ENCODE measurements at places on chromosomes 7 and 10.

GRCh38 chr7:121341933-121342332, 13.1 kb downstream of the WNT16 start:
- DNase-seq: no peak

- DNase-seq: no peak
Observed at GRCh38 chr7:13041368-13041988, 354.0 kb downstream of the ARL4A start.

GRCh38 chr7:48255046-48255445, 83.8 kb downstream of the ABCA13 start:
- DNase-seq: peak; percentile 37

DNA sequence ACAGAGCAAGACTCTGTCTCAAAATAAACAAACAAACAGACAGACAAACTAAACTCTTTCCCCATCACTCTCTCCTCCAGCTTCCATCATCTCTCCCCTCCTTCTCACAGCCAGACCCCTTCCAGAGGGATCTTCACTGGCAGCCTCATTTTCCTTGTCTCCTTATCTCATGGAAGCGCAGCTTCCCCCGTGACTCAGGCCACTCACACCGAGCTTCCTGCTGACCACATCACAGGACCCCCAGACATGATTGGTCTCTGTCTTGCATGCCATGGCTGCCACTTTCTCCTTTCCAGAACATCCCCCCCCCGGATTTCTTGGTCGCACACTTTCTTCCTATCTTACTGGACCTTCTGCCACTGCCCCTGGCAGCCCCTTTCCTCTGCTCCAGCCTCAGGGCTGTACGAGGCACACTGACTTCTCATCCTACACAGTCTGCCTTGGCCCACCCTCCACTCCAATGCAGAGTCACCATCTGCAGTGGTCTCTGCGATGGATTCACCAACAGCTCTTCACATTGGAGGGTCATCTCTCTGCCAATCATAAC, 4.9 kb upstream of the INSIG1 start:
- DNase-seq: no peak

- no peak for DNase-seq
Observed at GRCh38 chr7:76069238-76069638, 21.3 kb downstream of the MDH2 start.

DNA sequence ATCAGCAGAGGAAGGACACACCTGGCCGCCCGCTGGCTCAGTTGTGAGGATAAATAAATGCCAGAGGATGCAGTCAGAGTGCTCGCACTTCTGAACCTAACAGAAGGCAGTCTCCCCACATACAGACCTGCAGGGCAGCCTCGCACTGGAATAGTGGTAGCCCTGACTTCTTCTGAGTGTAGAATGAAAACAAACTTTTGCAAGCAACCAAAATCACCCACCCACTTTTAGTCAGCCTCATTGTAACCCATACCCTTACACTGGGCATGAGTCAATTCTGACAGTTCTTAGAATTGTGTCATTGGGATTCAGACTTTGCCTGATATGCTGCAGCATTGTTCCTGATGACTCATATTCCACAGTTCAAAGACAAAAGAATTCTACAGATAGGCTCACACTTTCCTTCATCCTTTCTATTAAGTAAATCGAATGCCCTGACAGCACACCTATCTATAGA, 167.0 kb upstream of the CDK1 start:
- DNase-seq: peak; percentile 44

DNA sequence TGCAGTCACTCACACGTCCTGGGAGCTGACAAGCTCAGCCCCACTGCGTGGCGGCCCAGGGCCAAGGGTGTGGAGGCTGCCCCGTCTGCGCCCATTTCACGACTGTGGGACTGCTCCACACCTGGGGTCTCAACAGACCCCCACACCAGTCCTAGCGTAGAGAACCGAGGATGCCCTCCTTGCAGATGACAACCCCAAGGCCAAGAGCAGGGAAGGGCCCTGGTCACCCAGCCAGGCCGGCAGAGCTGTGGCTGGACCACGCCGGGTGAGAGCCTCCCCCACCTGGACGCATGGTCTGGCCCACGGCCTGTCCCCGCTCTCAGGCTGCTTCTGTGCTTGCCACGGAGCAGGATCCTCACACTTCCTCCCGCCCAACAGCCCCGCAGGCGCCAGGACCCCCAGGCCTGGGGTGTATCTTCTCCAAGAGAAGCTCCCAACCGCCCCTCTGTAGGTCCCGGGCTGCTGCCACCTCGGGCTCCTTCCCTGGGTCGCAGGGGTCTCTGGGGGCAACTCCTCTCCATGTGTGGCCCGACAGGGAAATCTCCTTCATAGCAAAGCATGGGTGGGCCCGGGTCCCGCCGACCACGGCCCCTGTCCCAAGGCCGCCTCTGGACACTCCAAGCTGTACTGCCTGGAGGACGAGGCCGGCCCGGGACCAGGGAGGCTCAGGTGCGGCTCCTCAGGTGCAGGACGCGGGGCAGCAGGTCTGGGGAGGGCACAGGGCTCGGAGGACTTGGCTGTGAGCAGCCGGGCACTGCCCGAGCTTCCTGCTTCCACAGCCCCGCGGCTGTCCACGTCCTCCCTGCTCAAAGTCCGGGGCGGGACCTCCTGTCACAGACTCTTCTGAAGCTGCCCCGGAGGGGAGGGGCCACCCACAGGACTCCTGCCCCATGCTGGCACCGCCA, 88.8 kb downstream of the FOXL3 start:
- DNase-seq: no peak

GRCh38 chr10:132606536-132607316, 69.1 kb downstream of the INPP5A start:
- DNase-seq: no peak

DNA sequence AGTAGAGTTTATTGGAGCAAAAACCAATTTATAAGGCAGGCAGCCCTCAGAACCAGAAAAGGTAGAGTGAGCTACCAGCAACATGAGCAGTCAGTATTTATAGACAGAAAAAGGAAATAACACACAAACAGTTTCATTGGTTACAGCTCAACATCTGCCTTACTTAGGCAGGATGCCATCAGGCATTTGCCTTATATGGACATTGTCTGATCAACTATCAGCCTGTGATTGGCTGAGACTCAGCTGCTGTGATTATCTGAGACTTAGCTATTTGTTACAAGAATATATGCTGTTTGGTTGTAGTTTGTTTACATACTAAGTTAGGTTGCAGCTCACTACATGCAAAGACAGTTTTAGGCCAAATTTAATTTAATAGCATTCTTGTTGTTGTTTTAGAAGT, 60.4 kb upstream of the CDK1 start:
- no peak for DNase-seq

DNA sequence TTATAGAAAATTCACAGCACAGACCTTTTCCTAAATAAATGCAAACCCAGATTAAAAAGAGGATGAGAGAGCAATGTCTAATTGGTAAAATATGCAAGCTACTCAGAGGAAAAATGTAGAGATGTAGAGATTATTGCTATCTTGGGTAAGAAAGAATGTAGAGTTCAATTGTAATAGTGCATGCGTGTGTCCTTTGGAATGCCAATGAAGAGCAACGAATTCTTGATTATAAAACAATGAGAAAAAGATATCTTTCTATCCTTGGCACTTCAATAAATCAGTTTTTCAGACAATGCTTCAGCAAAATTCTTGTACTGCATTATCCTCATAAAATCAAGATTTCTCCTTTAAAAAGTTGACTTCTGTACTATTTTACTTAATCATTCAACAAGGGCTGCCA, 50.9 kb downstream of the SEMA3D start:
- no peak for DNase-seq

- no peak for DNase-seq
Observed at GRCh38 chr7:100464210-100464660, at the start of gene SPACDR. Gene SPACDR (minus strand): TSS chr7:100464260. CDS start chr7:100464025, 235 bp downstream.

DNA sequence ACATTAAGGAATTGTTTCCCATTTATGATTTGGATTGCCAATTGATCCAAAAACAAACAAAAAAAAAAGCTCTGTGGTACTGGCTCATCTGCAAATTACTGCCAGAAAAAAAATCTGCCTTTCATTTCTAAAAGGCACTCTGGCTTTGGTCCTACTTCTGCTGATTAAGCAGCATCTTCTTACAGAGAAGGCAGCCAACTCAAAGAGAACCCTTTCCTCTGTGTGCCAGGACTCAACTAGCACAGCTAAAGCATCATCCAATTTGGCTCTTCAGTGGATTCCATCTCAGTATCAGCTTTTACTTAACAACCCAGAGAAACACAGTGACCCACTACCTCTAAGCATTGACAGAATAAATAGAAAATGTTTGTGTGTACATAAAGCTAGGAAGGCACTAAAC, 80.6 kb downstream of the GSAP start:
- DNase-seq: no peak

GRCh38 chr7:136947347-136947746, 78.9 kb downstream of the CHRM2 start:
- DNase-seq: no peak
